ENCODE measurements at places on chromosomes 1 and 21. TPM values are rescaled to one million over a fixed set of nuclear protein-coding genes. Genes with fewer than 3 reads are reported as not detected.

CAPN9 gene
- total RNA-seq, result not detected

CFHR4 gene
- not detected for total RNA-seq

FAM3B gene
- not detected for total RNA-seq

SLC5A9 gene
- 13.3 TPM for total RNA-seq

WNT3A gene
- total RNA-seq, result not detected

TEX38 gene
- not detected for total RNA-seq

SPRR1A gene
- not detected for total RNA-seq

GRCh38 chr1:158509471-158510156, 37.6 kb downstream of the OR10R2 start:
- no peak for DNase-seq

DNA sequence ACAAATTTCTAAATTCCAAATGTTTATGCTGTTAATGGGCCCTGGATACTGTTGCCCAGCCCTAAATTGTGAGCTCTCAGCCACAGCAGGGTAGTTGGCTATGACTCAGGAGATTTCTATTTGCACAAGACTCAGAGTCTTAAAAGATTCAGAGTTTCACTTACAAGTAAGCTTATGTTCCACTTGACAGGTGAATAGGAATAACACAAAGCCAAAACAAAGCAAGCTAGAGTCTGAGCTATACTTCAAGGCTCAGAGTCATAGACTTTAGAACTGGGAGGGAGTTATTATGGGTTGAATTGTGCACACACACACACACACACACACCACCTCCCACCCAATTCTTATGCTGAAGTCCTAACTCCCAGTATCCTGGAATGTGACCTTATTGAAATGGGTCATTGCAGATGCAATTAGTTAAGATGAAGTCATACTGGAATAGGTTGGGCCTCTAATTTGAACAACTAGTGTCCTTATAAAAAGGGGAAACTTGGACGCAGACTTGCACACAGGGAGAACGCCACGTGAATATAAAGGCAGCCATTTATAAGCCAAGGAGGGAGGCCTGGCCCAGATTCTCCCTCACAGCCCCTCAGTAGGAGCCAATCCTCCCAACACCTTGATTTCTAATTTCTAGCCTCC, 30.2 kb downstream of the PRDX6 start:
- no peak for DNase-seq

DNA sequence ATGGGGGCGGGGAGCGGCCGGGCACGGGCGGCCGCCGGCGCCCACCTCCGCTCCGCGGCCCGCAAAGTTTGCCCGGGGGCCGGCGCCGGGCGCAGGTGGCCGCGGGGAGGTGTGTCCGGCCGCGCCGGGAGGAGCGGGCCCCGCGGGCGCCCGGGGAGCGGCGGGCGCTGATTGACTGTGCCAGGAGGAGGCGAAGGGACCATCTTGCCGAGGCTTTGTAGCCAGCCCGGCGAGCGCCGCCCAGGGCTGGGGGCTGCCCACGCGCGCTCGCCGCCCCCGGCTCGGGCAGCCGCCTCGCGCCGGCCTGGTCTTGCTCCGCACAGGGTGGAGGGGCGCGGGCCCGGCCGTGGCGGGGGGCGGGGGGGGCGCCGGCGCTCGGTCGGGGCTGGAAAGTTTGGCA, 432 bp downstream of the EPHB2 start:
- DNase-seq, result no peak

GRCh38 chr1:90579212-90579802, 137.8 kb downstream of the BARHL2 start:
- DNase-seq, result no peak

DNA sequence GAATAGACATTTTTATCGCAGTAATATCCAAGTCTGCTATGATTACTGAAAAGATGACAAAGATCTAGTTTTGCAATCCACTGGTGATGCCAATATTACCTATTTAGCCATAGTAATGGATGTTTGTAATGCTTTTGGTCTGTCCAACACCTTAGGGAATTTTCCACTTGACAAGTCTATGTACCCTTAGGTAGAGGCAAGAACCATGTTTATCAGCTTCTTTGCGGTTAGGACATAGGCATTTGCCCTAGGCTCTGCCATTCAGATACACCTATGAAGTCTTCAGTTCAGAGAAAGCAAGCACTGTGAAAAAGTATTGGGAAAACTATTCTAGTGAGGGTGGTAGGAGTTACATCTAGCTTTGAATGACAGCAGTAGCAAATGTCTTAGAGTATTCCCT, 40.2 kb upstream of the SLC35D1 start:
- no peak for DNase-seq

GRCh38 chr1:222680080-222680479, 32.2 kb downstream of the AIDA start:
- DNase-seq, result no peak

- DNase-seq, result no peak
Observed at GRCh38 chr1:238892612-238893011, 493.8 kb upstream of the CHRM3 start.

GRCh38 chr1:178311164-178311563, 185.6 kb downstream of the CLEC20A start:
- no peak for DNase-seq

GRCh38 chr1:57489358-57490036, 65.6 kb upstream of the DAB1 start:
- no peak for DNase-seq

- DNase-seq, result no peak
Observed at GRCh38 chr1:243596431-243597062, 253.5 kb downstream of the AKT3 start.

DNA sequence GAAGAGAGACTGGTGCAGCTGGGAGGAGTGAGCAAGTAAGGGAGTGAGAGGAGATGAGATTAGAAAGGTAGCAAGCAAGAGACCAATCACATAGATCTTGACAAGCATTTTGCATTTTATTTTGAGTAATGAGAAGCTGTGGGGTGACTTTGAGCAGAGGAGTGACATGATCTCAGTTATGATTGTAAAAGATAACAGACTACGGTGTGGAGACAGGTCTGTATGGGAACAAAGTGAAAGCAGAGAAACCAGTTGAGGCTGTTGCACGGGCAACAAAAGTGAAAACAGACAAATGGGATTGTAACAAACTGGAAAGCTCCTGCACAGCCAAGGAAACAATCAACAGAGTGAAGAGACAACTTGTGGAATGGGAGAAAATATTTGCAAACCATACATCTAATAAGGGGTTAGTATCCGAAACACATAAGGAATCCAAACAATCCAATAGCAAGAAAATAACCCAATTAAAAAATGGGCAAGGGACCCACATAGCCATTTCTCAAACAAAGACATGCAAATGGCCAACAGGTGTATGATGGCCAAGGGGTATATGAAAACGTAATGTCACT, 68.4 kb downstream of the SNRPE start:
- DNase-seq, result no peak

GRCh38 chr1:31752258-31752657, 11.9 kb downstream of the ADGRB2 start:
- no peak for DNase-seq

GRCh38 chr1:14974361-14974760, 179.2 kb upstream of the TMEM51 start:
- DNase-seq, result no peak

DNA sequence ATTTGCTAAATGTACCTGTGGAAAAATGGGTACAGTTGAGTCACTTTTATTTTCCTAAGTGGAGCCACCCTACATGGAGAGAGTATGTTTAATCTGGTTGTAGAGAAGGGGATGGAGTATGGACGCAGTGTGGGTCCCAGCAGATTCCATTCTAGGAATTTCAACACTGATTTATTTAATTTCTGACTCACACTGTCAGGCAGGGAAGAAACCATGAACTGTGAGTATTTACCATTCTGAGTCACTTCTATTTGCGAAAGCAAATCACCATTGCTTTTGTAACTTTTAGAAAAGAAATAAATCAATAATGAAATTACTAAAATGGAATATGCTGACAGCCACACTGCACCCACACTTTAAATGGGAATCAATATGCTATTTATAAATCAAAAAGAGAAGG, 339.0 kb downstream of the DSCAM start:
- DNase-seq, result no peak

GRCh38 chr21:44397431-44398031, 44.1 kb downstream of the TRPM2 start:
- peak; percentile 54 for DNase-seq

GRCh38 chr1:240092301-240093119, 827 bp downstream of the FMN2 start:
- DNase-seq, result no peak
